Mesothelial cell of epicardium (in vitro differentiated cells): ENCODE measurements at places on chromosomes 5 and 9. TPM values are rescaled to one million over a fixed set of nuclear protein-coding genes. Genes with fewer than 3 reads are reported as not detected.

DNA sequence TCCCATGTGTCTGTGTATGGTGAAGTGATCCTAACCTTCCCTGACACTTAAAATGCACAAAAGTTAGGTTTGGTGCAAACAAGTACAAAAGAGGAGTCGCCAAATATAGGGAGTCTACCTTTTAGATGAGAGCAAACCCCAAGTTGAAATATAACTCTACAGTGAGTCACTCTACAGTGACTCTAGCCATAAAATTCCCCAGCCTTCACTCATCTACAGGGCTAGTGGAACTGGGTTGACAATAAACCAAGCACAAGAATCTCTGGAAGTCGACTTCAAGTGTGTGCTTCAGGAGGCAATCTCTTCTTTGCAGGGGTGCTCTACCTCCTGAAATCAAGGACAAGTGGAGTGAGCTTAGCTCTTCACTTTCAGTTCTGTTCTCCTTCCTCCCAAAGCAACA, 3.3 kb downstream of the SHISAL2B start:
- H3K27me3 ChIP-seq: peaks cover 50% of the 10 kb centered on the region
- peaks cover 3% of the 10 kb centered on the region for H3K36me3 ChIP-seq
- peaks cover 6% of the 10 kb centered on the region for H3K4me1 ChIP-seq
- H3K27ac ChIP-seq: no peak overlapping the region

DNA sequence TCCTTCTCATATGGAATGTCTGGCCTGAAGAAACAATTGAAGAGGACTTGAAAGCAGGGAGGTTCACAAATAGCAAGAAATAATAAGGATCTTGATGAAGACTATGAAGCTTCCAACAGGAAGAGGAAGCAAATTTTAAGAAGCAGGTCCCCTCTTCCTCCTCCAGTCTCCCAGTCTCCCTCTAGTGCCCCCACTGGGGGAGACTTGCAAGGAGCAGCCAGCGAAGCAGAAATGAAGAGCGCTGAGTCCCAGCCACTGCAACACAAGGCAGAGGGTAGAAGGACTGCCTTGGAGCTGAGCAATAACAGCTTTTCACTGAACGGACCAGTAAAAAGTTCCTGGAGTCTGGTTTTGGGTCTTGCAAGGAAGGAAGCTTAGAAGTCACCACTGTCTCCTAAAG, 32.6 kb upstream of the ACO1 start:
- no peak for DNase-seq
- no peak overlapping the region for H3K27ac ChIP-seq
- H3K4me1 ChIP-seq: peaks cover 1% of the 10 kb centered on the region

- H3K4me3 ChIP-seq: no peak overlapping the region
- H3K36me3 ChIP-seq: peaks cover 7% of the 10 kb centered on the region
- DNase-seq: no peak
- peak overlapping the region; percentile 85 for H3K27ac ChIP-seq
- no peaks in the 10 kb centered on the region for H3K27me3 ChIP-seq
- H3K4me1 ChIP-seq: peaks cover 16% of the 10 kb centered on the region
Observed at GRCh38 chr5:9483243-9483642, 62.6 kb downstream of the SEMA5A start.

- H3K36me3 ChIP-seq: peaks cover 15% of the 10 kb centered on the region
- H3K4me3 ChIP-seq: no peak overlapping the region
- no peak for DNase-seq
- peaks cover 19% of the 10 kb centered on the region for H3K4me1 ChIP-seq
- no peaks in the 10 kb centered on the region for H3K27me3 ChIP-seq
Observed at GRCh38 chr5:112208699-112209615, 210.1 kb downstream of the EPB41L4A start.

PCDHA9 gene
- 3.1 to 4.0 TPM (median 3.4 TPM) in 3 replicates for total RNA-seq
